ENCODE measurements at places on chromosomes 4 and X. TPM values are rescaled to one million over a fixed set of nuclear protein-coding genes. Genes with fewer than 3 reads are reported as not detected.

- H3K27ac ChIP-seq: no peak overlapping the region
- H3K27me3 ChIP-seq: no peaks in the 10 kb centered on the region
- no peak overlapping the region for H3K4me3 ChIP-seq
- H3K4me1 ChIP-seq: no peaks in the 10 kb centered on the region
Measured at GRCh38 chrX:96425200-96425599, 259.4 kb upstream of the DIAPH2 start.

GRCh38 chrX:155144926-155145325 is 71.3 kb upstream of the VBP1 start:
- H3K36me3 ChIP-seq: no peaks in the 10 kb centered on the region
- H3K27ac ChIP-seq: no peak overlapping the region

DNA sequence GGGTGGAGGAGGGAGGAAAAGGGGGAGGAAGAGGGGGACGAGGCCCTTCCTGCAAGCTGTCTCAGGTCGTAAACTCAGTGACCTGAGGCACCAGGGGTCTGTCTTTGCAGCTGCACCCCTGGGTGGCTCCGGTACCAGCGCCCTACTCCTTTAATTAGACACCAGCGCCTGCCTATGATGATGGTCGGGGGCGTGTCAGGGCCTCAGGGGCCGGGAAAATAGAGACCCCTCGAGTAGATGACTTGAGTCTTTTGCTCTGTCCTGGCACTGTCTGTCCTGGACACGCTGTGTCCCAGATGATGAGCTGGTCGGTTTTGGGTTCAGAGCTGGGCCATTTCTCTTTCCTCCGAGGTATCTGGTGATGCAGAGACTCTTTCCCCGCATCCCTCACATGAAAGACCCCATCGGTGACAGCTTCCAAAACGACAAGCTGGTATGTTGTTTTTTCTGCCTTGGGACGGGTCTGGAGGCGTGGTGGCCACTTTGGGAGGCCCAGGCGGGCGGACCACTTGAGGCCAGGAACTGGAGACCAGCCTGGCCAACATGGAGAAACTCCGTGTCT is 11.2 kb downstream of the SLC25A6 start:
- H3K36me3 ChIP-seq: peaks cover 22% of the 10 kb centered on the region
- no peak overlapping the region for H3K27ac ChIP-seq
- H3K27me3 ChIP-seq: no peaks in the 10 kb centered on the region
- no peaks in the 10 kb centered on the region for H3K4me1 ChIP-seq
- H3K4me3 ChIP-seq: no peak overlapping the region

DNA sequence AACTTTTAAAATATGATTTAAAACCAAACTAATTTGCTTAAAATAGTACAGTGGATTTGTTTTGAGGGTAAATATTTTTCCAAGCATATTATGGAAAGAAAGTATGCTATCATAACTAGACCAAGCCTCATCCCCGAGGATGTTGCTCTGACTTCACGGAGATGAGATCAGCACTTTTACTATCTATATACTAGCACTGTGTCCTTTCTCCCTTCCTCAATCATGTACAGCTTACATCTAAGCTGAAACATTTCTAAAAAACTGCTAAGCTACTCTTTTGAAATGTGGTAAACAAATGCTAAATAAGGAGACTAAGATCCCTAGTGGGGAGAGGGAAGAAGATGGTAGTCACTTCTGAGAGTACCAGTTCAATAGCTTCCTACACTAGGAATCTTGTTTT is 23.8 kb downstream of the AMMECR1 start:
- no peaks in the 10 kb centered on the region for H3K27me3 ChIP-seq
- no peaks in the 10 kb centered on the region for H3K4me1 ChIP-seq
- no peak for DNase-seq
- H3K27ac ChIP-seq: no peak overlapping the region

- no peak overlapping the region for H3K27ac ChIP-seq
- H3K36me3 ChIP-seq: no peaks in the 10 kb centered on the region
- peak; percentile 67 for DNase-seq
- no peaks in the 10 kb centered on the region for H3K27me3 ChIP-seq
Measured at GRCh38 chr4:21476757-21477156, 471.8 kb downstream of the KCNIP4 start.

DNA sequence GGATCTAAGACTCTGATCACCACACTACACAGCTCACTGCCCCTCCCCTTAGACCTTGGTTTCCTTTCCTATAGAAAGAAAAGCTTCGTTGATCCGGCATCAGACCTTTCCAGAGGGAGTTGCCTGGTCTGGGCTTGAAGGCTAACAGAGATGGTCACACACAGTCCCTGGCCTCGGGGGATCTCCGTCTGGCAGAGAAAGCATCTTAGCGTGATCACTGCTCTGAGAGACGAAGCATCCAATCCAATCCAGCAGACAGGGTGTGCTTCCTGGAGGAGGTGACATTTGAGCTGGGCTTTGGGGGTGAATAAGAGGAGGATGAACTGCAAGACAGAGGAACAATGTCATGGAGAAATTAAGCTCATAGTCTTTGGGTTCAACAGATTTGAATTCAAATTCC is 49.5 kb downstream of the HTRA3 start:
- peaks cover 13% of the 10 kb centered on the region for H3K4me1 ChIP-seq
- H3K27me3 ChIP-seq: no peaks in the 10 kb centered on the region
- no peak overlapping the region for H3K27ac ChIP-seq

Gene BRS3
- total RNA-seq: not detected

Gene MANBA
- total RNA-seq: 13.5 TPM
